Activated T-helper 1 cell treated with anti-CD3 and anti-CD28 coated beads, Interleukin-12 subunit alpha, Interleukin-12 subunit beta, Interleukin-2, Interleukin-4 antibody, amounts not matched to agents 30 ng/mL and 10 ng/mL and 1 ng/mL, durations not matched to agents 14 hours and 24 hours and 36 hours (primary cell): ENCODE measurements at places on chromosomes 11 and 22. TPM values are rescaled to one million over a fixed set of nuclear protein-coding genes. Genes with fewer than 3 reads are reported as not detected.

DNA sequence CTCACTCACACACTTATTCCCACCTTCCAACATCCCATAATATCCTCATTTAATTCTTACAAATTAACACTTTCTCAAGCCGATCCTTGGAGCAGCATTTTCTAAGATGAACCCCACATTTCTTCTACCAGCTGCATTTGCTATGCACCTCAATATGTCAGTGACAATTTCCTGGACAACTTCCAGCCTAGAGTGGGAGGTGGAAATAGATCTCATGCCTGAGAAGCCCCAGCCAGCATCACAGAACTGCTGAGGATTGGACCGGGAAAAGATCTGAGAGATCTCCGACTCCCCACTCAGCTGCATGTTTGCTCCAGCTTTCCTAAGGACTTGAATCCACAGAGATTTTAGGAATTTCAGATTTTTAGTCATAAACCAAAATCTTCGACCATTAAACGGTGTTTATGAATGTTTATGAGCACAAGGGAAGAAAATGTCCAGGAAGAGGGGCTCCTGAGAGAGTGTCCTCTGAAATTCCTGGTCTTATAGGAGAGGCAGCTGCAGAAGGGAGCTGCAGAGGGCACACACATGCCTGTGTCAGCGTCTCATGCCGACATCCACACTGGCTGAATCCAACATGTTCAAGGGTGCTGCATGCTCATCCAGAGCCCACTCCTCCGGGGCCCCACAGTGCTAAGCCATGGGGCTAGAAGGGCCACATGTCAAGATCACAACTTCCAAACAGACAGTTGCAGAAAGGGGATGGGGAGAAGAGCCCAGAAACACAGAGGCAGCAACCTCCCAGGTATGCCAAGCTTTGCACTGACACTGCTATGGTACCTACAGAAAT, 68.6 kb downstream of the MICAL3 start:
- no peak for DNase-seq

- DNase-seq, result no peak
Measured at GRCh38 chr11:2186669-2187279, 15.2 kb upstream of the TH start.

DNA sequence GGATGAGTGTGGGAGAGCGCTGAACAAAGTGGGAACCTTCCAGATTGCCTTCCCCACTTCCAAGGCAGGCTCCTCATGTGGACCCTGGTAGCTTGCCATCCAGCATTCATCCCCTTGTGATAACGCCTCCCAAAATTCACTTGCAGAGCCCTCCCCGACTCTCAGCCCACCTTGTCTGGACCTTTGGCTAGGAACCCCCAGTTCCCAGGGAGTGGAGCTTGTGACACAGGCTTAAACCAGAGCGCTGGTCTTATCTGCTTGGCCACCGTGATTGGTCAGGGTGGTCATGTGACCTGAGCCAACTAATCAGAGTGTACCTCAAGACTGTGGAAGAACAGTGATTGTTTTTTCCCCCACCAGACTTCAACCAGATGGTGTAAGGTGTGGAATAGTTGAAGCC, 9.6 kb upstream of the SLC35C1 start:
- no peak for DNase-seq

DNA sequence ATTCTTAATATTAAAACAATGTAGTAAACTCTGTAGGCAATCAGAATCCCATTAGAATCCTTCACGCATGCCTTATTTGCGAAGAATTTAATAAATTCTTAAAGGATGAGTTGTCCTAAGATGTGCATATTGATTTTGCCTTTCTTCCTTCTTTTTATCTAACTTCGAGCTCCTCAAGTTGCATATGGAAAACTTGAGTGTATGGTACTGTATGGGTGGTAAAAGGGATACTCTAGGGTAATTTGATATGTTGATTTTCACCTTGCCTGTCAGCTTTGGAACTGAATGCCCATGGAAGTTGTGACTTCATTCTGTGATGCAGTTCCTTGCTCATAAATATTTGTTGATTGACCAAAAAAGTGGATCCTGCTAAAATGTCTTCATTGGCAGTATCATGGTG, 193.8 kb downstream of the DDX10 start:
- no peak for DNase-seq

DNA sequence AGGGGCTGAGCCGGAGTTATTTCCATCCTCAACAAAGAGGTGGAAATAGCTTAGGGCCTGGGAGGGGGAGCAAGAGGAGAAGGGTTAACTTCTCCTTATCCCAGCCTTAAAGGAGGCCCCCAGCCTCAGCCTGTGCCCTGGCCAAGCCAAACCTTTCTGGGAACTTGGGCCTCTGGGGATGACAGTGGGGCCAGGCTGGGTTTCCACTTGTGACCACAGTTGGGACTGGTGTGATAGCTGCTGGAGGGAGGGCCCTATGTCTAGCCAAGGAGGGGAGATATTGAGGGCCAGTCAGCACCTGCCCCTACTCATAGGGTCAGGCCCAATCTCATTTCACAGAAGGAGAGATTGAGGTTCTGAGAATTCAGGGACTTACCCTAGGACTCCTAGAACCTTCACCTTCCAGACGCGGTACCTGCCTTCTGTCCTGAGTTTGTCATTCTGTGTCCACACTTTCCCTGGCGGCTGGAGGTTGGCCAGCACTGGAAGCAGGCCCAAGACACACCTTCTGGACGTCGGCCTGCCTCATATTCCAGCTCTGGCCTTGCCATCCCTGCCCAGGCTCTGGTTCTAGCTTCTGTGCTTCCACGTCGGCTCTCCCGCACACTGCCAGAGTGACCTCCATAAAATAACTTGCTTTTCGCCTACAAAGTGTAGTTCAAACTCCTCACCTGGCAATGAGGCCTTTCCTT, 3.1 kb downstream of the RELT start:
- no peak for DNase-seq

GRCh38 chr11:114147375-114148012, 88.0 kb downstream of the ZBTB16 start:
- DNase-seq, result no peak

FAM89B gene
- 50.4 and 50.6 TPM in 2 replicates for total RNA-seq

F2 gene
- total RNA-seq, result not detected in 2 replicates

PRODH gene
- 1.0 and 1.2 TPM in 2 replicates for total RNA-seq
